Keratinocyte (primary cell): ENCODE measurements at places on chromosomes 2 and 18. TPM values are rescaled to one million over a fixed set of nuclear protein-coding genes. Genes with fewer than 3 reads are reported as not detected.

GRCh38 chr2:36785179-36785795 lies 88.8 kb downstream of the VIT start:
- peak; percentile 28 for DNase-seq

DNA sequence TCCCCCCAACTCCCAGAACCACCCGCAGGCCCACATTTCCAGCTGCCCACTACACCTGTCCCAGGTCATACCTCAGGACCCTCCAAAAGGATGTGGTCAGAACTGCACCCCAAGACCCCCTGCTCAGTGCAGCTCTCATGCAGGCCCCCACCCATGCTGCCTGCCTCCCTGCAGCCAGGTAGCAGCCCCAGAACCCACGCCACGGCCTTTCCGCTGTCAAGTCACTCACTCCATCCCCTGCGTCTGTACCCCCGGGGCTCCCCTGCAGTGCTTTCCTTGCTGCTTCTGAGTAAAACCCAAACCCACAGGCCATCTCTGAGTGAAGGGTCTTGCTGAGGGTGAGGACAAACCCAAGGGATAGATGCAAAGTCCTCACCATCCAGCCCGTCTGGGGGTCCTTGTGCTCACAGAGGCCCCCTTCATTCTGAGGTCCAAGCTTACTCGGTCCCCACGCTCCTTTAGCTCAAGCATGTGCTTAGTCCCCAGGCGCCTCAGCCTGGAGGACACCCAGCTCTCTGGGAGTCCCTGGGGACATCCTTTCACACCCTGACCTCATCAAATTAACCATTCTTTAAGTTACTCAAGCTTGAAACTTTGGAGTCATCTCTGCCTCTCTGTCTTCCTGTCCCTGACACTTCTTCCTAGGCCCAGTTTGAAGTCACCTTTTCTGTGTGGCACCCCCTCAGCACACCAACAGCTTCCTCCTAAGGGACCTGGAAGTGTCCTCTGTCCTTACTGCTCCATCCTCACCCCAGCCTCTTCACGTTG lies 130.1 kb downstream of the SMAD7 start:
- DNase-seq = no peak

DNA sequence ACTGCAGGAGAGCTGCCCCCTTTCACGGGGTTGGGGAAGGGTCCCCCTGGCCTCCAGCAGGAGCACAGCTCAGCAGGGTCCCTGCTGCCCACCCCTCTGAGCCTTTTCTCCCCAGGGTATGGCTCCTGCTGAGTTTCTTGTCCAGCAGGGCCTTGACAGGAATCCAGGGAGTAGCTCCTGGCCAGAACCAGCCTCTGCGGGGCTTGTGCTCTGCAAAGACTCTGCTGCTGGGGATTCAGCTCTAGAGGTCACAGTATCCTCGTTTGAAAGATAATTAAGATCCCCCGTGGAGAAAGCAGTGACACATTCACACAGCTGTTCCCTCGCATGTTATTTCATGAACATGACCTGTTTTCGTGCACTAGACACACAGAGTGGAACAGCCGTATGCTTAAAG lies 21.2 kb downstream of the FOSL2 start:
- DNase-seq = no peak

Gene STPG4
- polyA plus RNA-seq = 0.26 TPM in 1 of 3 replicates, not detected in the others

- DNase-seq = no peak
These were observed 230.9 kb downstream of the GCA start for GRCh38 chr2:162574615-162575452.

DNA sequence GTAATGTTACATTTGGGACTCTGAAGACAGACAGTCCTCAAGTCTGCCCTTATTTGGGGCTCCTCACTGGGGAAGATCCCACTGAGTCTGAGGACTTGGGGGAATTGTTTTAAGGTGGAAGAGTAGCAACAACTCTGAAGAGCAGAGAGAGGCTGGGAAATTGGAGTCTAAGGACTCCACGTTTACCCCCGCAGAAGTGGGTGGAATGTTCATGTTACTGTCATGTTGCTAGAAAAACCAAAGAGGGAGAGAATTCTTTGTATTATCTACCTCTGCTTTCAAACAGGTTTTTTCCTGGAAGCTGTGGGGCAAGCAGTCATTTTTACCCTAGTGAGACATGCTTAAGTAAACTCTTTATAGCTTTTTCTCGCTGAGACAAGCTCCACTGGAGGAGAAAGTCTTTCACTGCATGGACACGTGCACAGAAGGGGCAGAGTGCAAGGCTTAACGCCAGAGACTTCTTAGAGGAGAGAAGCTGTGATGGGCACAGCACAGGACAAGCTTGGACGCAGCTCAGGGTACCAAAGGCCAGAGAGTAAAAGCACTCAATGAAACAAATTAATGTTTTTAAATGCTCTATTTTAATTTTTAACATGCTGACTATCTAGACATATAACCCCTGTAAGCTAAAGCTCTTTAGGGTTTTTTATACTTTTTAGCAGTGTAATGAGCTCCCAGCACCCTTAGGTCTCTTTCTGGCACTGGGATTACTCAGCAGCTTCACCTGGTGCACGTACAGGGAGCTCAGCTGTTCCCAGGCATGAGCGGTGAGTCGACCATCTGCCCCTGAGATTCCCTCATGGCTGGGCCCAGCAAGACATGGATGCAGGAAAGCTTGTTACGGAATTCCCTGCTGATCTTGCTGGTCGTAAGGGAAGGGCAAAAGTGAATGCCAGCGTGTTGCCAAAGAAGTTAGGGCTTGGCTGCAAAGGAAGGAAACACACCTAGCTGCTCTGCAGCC lies 54.5 kb upstream of the BIN1 start:
- DNase-seq = no peak

GRCh38 chr2:114128263-114128662 lies 238.4 kb downstream of the ACTR3 start:
- DNase-seq = no peak

Gene RAB12
- 23.7 to 46.4 TPM (median 24.3 TPM) in 3 replicates for polyA plus RNA-seq

Gene DCC
- polyA plus RNA-seq = not detected in 3 replicates

DNA sequence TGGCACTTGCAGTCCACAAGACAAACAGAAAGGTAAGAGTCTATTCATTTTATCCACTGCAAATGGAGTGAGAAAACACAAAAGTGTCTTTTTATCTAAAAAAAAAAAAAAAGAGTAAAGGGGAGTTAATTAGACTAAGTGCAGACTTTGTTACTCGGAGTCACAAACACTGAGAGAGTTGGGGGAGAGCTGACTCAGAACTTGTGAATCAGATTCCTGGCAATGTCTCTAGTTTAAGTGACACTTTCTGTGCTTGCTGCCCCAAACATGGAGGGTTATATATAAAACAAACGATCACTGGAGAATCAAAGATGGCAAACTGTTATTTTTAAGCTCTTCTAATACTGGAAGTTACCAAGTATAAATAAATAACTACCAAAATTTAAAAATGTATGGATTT lies 505.8 kb upstream of the NRP2 start:
- no peak for DNase-seq

Gene VSNL1
- polyA plus RNA-seq = 18.4 to 41.1 TPM (median 32.1 TPM) in 3 replicates

- no peak for DNase-seq
These were observed 53.6 kb downstream of the POLE4 start for GRCh38 chr2:75012080-75012479.

Gene VWC2L
- not detected in 3 replicates for polyA plus RNA-seq

GRCh38 chr2:200130762-200131166 lies 175.4 kb downstream of the MAIP1 start:
- no peak for DNase-seq

Gene HRH4
- 0.01 to 0.15 TPM (median 0.03 TPM) in 3 replicates for polyA plus RNA-seq

DNA sequence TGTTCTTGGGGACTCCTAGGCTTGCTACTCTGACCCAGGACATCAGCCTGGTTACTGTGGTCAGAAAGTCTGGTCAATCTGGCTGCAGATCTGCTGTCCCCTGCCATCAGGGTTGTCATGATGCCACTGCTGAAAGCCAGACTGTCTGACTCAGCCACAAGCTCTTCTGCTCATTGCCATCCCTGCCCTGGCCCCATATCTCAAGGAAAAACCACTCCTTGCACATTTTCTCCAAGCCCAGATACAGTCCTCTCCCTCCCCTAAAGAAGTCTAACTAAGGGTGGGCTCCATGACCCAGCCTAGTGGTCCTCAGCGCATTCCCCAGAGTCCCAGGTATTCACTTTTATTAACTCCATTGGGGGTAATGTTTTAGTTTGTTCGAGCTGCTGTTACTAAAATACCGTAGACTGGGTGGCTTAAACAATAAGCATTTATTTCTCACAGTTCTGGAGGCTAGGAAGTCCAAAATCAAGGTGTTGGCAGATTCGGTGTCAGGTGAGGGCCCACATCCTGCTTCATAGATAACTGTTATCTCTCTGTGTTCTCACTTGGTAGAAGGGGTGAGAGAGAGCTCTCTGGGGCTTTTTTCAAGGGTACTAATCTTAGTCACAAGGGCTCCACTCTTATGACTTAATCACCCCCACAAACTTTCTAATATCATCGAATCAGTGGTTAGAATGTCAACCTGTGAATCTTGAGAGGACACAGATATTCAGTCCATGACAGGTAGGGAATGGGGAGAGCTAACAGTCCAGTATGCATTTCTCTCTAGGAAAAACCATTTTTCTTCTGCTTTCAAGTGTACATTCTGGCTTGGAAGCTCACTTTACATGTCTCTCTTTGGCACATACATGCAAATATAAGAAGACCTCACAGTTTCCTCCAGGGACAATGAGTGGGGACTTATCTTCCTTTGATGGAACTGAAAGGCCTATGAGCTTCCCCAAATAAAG lies 94.8 kb upstream of the CXCR4 start:
- DNase-seq = no peak

Gene TUBB6
- polyA plus RNA-seq = 479 to 701 TPM (median 598 TPM) in 3 replicates

DNA sequence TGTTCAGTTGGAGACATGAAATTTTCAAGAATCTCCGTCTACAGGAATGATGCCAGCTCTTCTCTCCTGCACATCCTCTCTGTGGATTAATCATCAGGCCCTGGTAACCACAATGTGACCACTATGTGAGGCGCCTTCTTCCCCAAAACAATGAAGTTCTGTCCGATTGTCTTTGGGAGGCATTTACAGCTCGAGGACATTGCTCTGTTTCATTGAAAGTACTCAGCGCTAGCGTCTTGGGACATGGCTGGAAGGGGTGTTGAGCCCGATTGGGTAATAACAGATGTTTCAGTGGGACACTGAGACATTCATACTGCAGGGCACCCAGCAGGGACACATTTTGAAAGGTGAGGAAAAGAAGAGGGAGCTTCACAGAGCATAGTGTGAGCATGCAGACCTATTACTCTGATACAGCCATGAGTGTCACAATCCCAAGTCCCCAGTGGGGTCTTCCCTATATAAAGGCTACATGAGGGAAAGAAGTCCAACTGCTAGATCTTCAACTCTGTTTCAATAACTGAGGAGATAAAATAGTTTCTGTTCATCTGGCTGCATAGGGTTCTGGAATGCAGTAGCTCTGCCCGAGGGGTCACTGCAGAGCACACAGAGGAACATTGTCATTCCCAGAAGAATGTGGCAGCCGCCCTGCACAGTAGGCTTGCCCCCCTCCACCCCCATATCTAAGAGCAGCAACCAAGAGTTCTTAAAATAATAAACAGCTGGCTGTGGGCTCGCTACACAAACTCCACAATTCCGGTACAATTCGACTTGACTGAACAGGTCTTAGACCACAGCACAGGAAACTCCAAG lies 237.3 kb downstream of the OSR1 start:
- peak; percentile 81 for DNase-seq

GRCh38 chr2:15048000-15048399 lies 415.5 kb downstream of the LRATD1 start:
- no peak for DNase-seq

DNA sequence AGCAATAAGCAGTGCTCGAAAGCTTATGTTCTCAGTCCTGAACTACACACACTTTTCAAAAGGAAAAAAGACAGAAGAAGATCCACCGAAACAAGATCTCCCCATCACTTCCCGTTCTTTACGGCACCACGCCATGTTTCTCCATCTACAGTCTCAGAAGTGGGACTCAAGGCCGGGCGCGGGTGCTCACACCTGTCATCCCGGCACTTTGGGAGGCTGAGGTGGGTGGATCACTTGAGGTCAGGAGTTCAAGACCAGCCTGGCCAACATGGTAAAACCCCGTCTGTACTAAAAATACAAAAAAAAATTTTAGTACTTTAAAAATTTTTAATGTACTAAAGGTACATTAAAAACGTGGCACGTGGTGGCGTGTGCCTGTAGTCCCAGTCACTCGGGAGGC lies 31.2 kb downstream of the ZNF516 start:
- DNase-seq = no peak

DNA sequence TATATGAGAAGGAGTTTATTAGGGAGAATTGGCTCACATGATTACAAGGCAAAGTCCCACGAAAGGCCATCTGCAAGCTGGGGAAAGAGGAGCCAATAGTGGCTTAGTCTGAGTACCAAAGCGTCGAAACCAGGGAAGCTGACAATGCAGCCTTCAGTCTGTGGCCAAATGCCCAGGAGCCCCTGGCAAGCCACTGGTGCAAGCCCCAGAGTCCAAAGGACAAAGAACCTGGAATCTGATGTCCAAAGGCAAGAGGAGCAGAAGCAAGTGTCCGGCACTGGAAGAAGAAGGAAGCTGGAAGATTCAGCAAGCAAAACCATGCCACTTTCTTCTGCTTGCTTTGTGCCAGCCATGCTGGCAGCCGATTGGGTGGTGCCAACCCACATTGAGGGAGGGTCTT lies 74.3 kb upstream of the NPAS2 start:
- DNase-seq = no peak
